Glutamatergic neuron (in vitro differentiated cells): ENCODE measurements at places on chromosomes 6 and 20. TPM values are rescaled to one million over a fixed set of nuclear protein-coding genes. Genes with fewer than 3 reads are reported as not detected.

DNA sequence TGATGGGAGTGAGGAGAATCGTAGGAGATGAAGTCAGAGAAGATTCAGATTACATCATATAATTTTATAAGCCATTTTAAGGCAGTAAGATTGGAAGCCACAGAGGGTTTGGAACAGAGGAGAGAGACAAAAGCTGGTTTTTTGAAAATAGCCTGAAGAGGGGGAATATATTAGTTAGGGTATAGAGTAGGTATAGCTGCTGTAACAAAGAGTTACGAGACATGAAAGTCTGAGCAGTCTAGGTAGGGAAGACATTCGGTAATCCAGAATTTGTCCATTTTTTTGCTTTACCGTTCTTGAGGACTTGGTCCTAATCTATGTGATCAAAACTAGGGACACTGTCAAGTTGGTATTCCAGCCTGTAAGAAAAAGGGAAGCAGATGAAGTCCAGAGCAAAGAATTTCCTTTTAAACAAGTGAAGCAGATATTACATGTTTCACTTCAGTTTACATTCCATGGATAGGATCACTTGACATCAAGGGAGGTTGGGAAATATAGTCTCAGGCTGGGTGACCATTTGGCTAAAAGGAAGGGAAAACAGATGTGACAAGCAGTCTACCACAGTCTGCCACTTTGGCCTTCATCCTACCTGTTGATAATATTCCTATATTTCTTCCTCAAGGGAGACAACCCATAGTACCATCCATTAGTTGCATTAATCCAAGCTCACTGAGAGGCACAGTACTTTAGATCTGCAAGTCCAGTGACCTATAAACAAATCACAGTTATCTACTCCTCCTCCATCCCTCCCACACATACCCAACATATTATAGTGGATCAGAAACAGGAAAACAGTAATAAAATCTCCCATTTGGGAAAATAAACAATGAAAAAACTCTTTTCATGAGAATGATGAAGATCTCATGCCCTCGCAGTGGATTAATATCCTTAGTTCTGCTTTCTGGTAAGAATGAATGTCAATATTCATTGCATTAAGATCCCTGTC lies 10.2 kb downstream of the FAM135A start:
- no peak overlapping the region for H3K4me3 ChIP-seq
- H3K27ac ChIP-seq, result no peak overlapping the region

GRCh38 chr6:78688668-78689067 lies 178.7 kb upstream of the IRAK1BP1 start:
- H3K27ac ChIP-seq, result no peak overlapping the region
- no peaks in the 10 kb centered on the region for H3K27me3 ChIP-seq
- no peaks in the 10 kb centered on the region for H3K36me3 ChIP-seq

GRCh38 chr20:1319051-1319450 lies 9.9 kb downstream of the SDCBP2 start:
- H3K4me3 ChIP-seq, result no peak overlapping the region
- peaks cover 12% of the 10 kb centered on the region for H3K27me3 ChIP-seq

DNA sequence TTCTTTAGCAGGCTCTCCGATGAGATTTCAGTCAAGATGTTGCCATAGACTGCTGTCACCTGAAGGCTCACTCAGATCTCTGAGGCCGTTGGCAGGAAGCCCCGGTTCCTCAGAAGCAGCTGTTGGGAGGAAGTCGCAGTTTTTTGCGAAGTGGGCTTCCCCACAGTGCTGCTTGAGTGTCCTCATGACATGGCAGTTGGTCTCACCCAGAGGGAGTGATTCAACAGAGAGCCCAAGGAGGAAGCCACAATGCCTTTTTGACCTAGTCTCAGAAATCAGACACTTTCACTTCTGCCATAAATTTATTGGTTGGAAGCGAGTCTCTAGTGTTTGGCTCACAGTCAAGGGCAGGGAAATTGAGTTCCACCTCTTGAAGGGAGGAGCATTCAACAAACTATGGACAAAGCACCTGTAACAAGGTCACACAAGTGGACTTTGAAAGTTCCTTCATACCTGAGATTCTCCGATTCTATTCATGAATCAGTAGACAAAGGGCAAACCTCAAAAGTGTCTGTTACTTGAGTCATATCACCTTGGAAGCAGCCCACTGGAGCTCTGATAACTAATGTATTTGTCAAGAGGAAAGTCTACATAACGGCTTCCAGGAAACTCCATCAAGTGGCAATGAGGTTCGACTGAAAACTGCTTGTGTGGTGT lies 208.3 kb downstream of the TASP1 start:
- H3K27me3 ChIP-seq, result no peaks in the 10 kb centered on the region
- H3K4me1 ChIP-seq, result no peaks in the 10 kb centered on the region
- no peak overlapping the region for H3K4me3 ChIP-seq
- no peaks in the 10 kb centered on the region for H3K36me3 ChIP-seq
- H3K27ac ChIP-seq, result no peak overlapping the region
- no peak for DNase-seq

EMILIN3 gene
- total RNA-seq, result not detected

DNA sequence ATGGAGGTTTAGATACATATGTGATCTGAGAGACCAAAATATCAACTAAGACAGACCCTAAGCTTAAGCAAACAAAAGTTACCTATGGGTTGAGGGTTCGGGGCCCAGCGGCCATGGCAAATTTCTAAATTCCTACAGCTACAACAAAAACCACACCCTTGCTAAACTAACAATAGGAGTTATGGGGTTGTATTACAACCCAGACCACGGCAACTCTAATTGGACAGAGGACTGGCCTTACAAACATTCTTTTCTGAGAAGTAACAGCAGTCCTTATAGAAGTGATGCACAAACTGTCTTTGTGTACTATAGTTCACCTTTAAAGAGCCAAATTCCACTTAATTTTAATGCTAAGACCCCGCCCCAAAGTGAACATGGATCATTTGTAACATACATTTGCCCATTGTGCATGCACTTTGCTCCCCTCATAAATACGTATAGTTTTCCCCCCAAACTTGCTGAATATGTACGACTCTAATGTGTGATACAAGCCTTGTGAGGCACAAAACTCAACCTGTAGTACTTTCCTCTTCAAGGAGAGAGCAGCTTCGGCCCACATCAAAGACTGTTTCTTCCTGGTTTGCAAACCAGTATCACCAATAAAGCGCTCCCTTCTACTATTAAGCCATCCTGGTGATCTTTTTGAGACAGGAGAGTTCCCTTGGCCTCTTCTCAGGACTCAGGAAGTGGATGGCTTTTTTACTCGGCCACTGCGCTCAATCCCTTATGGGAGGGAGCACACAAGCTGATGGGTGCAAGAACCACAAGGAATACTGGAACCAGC lies 25.6 kb upstream of the MBOAT1 start:
- no peak for DNase-seq
- no peak overlapping the region for H3K27ac ChIP-seq
- no peaks in the 10 kb centered on the region for H3K36me3 ChIP-seq
- H3K4me1 ChIP-seq, result no peaks in the 10 kb centered on the region
- H3K4me3 ChIP-seq, result no peak overlapping the region

MTFR2 gene
- total RNA-seq, result 1.9 TPM

DNA sequence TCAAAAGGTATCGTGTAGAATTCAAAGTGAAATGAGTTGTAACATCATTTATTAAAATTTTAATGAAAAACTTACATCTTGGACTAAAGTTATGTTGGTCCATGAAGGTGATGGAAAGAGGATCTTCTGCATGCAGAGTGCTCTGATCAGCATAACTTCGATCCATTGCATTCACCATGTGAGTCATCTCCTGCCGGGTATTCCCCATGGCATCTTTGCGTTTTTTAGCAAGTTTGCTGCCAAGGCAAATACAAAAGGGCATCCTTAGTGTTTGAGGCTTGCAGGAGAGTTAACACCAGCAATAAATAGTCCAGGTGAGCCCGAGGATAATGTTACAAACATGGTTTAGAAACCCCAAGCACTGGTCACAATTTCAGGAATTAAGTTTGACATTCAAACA lies 104.2 kb upstream of the THEMIS start:
- H3K4me1 ChIP-seq, result peaks cover 2% of the 10 kb centered on the region
- no peak overlapping the region for H3K27ac ChIP-seq
- no peaks in the 10 kb centered on the region for H3K27me3 ChIP-seq
- H3K4me3 ChIP-seq, result no peak overlapping the region
- H3K36me3 ChIP-seq, result no peaks in the 10 kb centered on the region
- DNase-seq, result no peak
